ENCODE measurements at places on chromosomes 16 and 17.

- no peak for DNase-seq
These were observed 412.1 kb downstream of the RBFOX1 start for GRCh38 chr16:7744546-7745264.

- DNase-seq, result no peak
These were observed 266.5 kb upstream of the HSBP1 start for GRCh38 chr16:83541231-83541630.

DNA sequence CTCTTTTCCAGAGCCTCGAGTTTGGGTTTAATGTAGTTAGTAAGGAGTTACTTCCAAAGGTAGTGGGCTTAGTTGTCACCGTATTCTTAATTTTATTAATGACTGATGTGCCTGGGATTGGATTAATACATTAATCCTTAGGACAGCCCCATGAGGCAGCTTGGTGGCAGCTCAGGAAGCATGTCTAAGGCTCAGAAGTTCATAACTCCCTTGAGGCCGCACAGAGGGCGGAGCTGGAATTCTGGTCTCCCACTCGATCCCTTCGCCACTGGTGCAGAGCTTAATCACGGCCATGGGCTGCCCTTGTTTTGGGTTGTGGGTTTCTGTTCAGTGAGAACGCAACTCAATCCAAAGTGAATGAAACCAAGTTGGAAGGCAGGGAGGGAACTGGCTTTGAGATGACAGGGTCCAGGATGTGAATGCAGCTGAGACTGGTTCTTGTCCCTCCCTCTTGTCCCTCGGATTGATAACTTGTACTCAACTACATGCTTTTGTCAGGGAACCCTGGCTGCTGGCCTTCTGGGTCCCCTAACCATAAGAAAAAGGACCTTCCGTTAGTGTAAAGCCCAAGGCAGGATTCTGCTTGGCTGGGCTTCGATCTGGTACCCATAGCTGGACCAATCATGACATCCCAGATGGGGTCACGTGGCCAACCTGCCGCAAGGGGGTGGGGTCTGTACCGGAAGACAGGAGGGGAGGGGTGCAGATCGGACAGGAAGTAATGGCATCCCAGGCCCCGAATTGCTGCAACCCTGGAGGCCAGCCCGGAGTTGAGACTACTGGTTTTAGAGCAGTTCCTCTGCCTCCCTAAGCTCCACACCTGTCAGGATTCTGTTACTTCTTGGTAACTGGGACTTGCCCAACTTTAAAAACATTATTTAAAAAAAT, 45.4 kb downstream of the SNX20 start:
- no peak for DNase-seq

- DNase-seq, result peak; percentile 77
These were observed at the start of gene PPP4C for GRCh38 chr16:30075503-30076275. PPP4C (plus strand) TSS chr16:30075994; CDS start chr16:30076378, 384 bp downstream.

- DNase-seq, result no peak
These were observed 105.7 kb upstream of the CREBBP start for GRCh38 chr16:3986235-3986544.

GRCh38 chr17:27657620-27658019, 26.6 kb downstream of the LGALS9 start:
- no peak for DNase-seq

DNA sequence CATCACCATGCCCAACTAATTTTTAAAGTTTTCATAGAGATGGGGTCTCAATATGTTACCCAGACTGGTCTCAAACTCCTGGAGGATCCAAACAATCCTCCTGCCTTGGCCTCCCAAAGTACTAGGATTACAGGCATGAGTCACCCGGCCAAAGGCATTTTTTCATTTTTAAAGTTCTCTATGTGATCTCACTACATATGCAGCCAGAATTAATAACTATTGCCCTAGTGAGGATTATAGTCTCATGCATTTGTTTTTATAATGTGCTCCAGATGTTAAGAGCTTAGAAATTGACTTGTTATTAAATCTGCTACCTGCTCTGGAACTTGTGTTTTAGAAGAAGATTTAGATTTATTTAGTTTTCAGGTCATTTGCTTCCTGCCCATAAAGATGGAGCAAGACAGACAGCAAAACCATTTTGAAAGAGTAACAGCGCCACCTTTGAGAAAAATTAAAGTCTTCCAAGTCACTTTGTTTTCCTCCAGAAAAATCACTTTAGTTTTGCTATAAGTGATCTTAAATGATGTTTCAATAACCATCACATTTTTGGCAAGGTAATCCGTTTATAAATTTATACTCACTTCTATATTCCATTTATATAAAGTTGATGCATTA, 79.5 kb downstream of the CA4 start:
- DNase-seq, result peak; percentile 10

GRCh38 chr16:78669994-78670393, 570.5 kb downstream of the WWOX start:
- no peak for DNase-seq

GRCh38 chr17:76075364-76076145, 974 bp downstream of the GALR2 start:
- no peak for DNase-seq

DNA sequence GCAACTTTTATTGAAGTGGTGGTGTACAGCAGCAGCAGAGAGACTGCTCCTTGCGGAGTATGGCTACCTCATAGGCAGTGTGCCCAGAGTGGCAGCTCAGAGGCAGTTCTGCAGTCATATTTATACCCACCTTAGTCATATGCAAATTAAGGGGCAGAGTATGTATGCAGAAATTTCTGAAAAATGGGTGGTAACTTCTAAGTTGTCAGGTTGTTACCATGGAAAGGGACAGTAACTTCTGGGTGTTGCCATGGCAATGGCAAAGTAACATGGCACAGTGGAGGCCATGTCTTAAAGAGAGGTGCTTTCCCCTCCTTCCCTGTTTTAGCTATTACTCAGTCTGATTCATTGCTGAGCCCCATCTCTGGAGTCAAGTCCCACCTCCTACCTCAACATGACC, 53.4 kb downstream of the MEOX1 start:
- no peak for DNase-seq

DNA sequence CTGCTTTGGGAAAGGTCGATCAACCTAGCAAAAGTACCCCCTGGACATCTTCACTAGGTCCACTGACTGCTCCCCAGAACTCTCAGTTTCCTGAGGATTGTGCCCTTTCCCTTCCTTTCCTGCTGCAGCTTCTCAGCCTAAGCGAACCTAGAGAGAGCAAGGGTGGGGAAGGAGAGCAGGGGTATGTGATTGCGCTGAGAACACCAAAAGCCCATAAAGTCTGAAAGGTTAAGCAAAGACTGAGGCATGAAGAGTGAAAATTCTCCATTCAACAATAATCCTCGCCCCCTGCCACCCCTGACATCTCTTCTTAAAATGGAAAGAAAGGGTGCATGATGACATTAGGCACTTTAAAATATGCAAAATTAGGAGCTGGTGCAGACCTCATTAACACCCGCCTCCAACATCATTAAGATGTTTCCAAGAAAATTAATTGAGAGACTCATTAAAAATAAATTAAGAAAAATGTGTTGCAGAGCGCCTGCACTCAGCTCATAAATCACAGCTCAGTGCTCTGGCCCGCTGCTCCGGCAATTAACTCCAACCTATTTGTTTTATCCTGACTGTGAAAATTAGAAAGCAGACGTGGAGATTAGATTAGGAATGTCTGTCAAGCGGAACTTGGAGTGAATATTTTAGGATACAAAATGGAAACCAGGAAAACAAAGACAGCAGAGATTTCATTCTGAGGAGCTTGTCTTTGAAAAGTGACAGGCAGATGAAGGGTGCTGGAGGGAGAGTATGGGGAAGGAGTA, 49.1 kb upstream of the PMFBP1 start:
- no peak for DNase-seq

DNA sequence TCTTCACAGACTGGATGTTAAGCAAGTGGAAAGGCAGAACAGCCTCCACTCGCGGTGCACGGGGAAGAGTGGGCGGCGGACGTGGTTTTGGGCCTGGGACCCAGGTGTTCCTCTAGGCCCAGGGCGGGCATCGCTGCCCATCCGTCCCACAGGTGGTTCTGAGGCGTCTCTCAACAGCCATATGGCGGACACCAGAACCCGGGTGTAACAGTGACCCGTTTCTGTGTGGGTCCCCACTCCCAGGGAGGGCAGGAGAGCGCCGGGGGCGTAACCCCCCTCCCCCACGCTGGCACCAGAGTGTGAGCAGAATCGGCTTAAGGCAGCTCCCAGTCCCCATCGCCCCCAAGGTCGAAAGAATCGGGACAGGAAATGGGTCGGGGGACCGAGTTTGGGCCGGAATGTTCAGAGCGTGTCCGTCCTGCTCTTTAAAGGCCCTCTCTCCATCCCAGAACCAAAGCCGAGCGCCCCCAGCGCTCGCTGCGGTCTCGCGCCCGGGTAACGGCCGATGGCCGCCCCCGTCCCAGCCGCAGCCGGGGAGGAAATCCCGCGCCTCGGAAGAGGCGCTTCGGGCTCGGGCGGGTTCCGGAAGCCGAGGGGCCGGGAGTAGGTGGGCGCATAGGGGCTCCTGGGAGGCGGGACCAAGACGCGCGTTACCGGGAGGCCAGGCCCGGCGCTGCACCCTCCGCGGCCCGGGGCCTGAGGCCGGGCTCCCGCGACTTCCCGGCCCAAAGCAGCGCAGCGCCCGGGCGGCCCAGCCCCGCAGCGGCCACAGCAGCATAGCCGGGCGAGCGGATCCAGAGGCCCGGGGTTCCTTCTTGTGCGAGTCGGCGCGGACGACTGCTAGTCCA, at the start of gene TK2:
TK2 (minus strand) TSS at position 839 of the 848 bp plus-strand sequence; CDS start at position 778, 61 bp downstream.
- no peak for DNase-seq

- no peak for DNase-seq
These were observed 29.5 kb downstream of the SMYD4 start for GRCh38 chr17:1800240-1800639.

GRCh38 chr17:8469964-8470363, 34.3 kb downstream of the NDEL1 start:
- no peak for DNase-seq

All from NCI-H1105 (cell line).